Heart left ventricle (tissue), 16 donors: ENCODE measurements at places on chromosomes 13 and 19.

DNA sequence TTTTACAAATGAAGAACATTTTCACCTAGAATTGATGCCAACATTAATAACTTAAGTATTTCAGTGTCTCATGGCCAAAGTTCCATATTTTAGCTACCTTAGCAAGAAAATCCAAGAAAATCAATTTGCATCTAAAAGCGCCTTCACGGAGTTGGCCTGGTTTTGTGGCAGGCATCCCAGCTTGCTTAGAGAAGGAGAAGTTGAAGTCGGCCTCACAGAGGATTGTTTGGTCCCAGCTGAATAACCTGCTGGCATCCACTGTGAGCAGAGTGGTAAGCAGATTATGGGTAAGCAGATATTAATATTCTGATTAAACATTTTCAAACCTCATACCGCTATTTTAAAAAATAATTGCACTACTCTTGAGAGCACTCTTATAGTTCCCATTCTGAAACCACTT is 62.3 kb upstream of the STARD13 start:
- H3K27ac ChIP-seq, result no peak overlapping the region
- H3K4me3 ChIP-seq, result no peak overlapping the region
- H3K27me3 ChIP-seq, result no peaks in the 10 kb centered on the region
- no peaks in the 10 kb centered on the region for H3K36me3 ChIP-seq
- peaks cover 10% of the 10 kb centered on the region for H3K4me1 ChIP-seq
- DNase-seq, result no peak

- H3K27ac ChIP-seq, result no peak overlapping the region
- H3K4me1 ChIP-seq, result no peaks in the 10 kb centered on the region
- no peak for DNase-seq
- no peak overlapping the region for H3K4me3 ChIP-seq
- H3K36me3 ChIP-seq, result no peaks in the 10 kb centered on the region
- H3K27me3 ChIP-seq, result no peaks in the 10 kb centered on the region
Measured at GRCh38 chr13:92833071-92833470, 393.5 kb upstream of the GPC6 start.

DNA sequence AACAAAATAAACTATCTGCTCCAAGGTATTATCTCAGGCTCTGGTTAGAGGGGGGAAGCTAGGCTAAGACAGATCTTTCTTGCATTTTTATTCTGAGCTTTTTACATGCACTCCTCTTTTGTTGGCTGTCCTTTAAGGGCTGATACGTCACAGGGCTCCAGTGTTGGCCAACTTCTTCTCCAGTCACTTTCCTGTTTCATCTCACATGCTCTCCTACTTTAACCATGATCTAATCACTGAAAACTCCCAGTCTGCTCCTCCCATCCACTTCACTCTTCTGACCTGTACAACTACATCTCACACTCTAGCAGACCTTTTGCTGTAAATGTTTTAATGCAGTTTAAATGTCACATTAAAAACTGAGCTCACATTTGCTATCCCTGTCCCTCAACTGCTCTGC is 510.0 kb upstream of the KLF12 start:
- H3K27me3 ChIP-seq, result no peaks in the 10 kb centered on the region
- no peak overlapping the region for H3K4me3 ChIP-seq
- DNase-seq, result no peak
- H3K36me3 ChIP-seq, result no peaks in the 10 kb centered on the region

DNA sequence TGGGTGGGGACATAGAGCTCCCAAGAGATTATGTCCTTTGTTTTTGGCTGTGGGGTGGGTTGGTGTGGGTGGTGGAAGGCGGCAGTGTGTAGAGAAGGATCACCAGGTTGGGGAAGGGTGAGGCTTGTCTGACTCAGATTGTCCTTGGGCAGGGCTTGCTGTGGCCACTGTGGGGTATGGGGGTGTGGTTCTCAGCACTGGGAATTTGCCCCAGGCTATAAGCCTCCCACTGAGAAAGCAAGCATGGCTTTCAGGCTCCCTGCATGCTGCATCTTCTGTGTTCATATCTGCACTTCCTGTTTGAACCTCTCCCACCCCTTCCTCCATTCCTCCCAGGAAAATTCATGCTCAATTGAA is 34.9 kb downstream of the DNAJC15 start:
- no peak for DNase-seq
- peaks cover 28% of the 10 kb centered on the region for H3K4me1 ChIP-seq
- H3K27ac ChIP-seq, result peak overlapping the region; percentile 6

GRCh38 chr13:33871207-33872004 is 53.5 kb downstream of the RFC3 start:
- H3K36me3 ChIP-seq, result no peaks in the 10 kb centered on the region
- H3K27ac ChIP-seq, result no peak overlapping the region
- H3K4me3 ChIP-seq, result no peak overlapping the region
- no peaks in the 10 kb centered on the region for H3K27me3 ChIP-seq
- no peak for DNase-seq
